Sciatic nerve (tissue), 2 donors: ENCODE measurements at places on chromosomes 1 and 21. TPM values are rescaled to one million over a fixed set of nuclear protein-coding genes. Genes with fewer than 3 reads are reported as not detected.

FAM72B gene
- total RNA-seq = 0.89 TPM

GSTM3 gene
- 104 TPM for total RNA-seq

ATP5IF1 gene
- total RNA-seq = 92.2 TPM

OLFML2B gene
- total RNA-seq = 50.3 TPM

MAP1LC3C gene
- total RNA-seq = 2.0 TPM

GPX7 gene
- 12.2 TPM for total RNA-seq

DNA sequence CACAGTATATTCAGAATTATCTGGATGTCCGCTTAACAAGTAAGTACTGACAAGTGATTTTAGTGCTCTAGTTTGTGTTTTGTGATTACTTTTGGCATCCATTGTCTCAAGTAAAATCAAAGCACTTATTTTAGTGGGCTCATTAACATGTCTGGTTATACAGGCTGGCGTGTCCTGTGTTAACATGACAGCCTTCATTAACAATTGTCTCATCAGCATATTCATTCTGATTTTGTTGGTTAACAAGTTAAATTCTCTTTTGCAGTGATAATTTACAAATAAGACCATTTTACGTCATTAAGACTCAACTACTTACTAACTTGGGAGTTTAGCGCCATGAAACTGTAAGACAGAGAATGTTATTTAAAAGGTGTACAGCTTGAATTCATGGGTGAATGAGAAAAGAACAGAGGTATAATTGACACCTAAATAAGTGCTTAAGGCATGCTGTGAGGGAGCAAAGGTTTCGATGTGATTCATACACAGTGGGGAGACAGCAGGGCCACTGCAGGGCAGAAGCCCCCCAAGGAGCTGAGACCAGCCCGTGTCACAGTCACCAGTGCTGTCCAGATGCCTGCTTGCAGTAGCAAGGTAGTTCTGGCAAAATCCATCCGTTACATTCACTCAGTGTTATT, 22.4 kb downstream of the TAF5L start:
- DNase-seq = no peak

GRCh38 chr1:158838660-158839059, 7.5 kb downstream of the MNDA start:
- no peak for DNase-seq

- DNase-seq = no peak
Measured at GRCh38 chr1:90919900-90920299, 101.9 kb downstream of the ZNF644 start.

DNA sequence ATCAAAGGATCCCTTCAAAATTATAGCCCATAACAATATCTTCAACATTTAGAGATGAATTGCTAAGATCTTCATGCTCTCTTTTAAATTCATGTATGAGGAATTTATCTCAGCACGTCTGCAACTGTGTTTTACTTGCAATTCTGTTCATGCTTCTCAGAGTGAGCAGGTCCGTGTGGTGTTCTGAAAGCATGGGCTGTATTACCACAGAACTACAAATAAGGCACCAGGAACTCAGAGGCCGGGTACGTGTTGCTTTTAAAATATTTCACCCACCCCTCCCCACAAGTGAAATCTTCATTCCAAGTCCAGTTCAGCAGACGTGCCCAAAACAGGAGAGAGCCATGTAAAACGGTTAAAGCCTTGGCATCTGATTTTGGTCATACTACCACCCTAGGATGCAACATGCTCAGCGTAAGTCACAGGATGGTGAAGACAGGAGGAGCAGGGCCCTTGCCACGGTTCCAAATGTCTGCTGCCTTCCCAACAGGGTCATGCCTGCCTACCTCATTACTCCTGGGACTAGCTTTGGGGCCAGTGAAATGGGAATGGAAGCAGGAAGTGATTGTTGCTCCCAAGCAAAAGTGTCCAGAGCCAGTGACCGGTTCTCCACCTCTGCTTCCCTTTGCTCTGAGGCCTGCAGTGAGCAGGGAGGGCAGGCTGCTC, 133.7 kb downstream of the PTPN14 start:
- no peak for DNase-seq

DNA sequence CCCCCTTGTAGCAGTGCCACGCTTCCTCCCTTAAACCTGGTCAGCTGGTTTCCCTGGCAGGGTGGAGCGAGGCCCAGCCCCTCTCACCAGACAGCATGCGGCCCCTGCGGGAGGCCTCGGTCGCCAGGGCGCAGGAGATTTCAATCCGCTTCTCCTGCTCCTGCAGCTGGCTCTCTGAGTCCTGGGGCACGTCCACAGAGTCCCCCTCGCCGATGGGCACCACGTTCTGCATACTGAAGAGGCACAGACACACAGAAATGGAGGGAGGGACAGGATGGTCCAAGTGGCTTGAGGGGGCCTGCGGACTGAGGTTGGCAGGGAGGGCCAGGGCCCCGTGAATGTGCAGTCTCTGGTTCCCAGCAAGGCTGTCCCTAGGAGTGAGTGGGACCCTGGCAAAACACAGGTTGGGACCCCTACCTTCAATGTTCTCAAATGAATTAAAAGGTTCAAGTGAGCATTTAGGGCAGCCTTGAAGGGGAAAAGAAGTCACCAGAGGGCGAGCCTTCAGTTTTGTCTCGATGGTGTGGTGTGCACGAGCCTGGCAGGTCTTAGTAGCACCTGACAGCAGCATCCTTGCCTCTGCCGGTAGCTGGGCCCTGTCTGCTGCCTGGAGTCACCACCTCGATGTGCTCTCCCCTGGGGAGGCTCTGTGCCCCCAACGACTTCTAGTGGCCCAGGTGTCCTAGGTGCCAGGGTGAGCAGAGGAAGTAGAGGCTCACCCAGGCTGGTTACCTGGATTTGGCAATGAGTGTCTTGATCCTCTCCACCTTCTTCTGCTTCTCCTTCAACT, 14.4 kb upstream of the GOLT1A start:
- DNase-seq = no peak

- no peak for DNase-seq
Measured at GRCh38 chr1:24970399-24970753, 40.3 kb upstream of the RUNX3 start.

DNA sequence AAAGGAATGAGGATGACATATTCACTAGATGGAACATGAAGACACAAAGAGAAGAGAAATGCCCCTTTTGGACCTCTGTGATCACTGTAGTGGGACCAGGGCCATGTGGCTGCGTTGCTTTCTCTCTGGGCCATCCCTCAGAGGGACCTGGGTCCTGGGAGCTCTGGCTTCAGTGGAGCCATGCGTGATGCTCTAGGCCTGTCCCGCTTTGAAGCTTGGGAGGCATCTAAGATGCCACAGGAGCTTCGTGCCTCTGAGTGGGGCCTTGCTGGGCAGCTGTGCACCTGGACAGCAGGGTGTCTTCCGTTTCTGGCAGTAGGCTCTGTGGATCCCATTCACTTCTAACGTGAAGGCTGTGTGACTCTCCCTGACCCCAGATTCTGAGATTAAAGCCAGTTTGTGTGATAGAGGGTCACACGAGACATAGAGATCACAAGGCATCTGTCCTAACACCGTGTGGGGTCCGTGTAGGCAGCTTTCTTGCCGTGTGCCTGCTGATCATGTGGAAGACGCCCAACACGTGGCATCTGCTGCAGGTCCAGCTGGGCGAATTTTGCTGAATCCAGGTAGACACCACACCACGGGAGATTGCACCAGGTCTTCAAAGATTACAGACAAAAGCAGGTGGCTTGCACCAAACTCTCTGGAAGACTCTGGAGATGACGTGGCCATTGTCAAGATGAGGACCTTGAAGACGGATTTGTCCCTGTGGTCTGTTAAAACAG, 17.2 kb upstream of the PRSS38 start:
- DNase-seq = no peak

- DNase-seq = no peak
Measured at GRCh38 chr1:44860331-44860730, 17.3 kb upstream of the PTCH2 start.

- DNase-seq = no peak
Measured at GRCh38 chr1:192159014-192159413, 752 bp downstream of the RGS18 start.

DNA sequence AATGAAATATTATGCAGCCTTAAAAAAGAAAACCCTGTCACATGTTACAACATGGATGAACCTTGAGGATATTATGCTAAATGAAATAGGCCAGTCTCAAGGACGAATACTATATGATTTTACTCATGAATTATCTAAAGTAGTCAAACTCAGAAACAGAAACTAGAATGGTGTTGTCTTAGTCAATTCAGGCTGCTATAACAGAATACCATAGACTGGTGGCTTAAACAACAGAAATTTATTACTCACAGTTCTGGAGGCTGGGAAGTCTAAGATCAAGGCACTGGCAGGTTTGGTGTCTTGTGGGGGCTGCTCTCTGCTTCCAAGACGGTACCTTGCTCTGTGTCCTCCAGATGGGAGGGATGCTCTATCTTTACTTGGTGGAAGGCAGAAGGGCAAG, 113.8 kb upstream of the DNAH14 start:
- no peak for DNase-seq

DNA sequence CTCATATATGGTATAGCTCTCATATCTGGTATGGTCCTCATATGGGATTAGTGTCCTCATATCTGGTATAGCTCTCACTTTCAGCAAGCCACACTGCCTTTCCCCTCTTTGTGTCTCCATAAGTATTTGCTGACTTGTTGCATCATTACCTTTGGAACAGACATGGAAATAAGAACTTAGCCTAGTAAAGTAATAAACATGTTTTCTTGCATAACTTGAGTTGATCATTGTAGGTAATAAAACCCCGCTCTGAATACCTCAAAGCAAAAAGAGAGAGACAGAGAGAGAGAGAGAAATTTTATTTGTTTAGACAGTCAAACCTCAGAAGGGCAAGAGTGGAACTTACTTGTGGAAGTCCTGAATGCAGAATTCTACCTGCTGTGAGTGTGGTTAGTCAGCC, 170.3 kb downstream of the GREM2 start:
- no peak for DNase-seq

DNA sequence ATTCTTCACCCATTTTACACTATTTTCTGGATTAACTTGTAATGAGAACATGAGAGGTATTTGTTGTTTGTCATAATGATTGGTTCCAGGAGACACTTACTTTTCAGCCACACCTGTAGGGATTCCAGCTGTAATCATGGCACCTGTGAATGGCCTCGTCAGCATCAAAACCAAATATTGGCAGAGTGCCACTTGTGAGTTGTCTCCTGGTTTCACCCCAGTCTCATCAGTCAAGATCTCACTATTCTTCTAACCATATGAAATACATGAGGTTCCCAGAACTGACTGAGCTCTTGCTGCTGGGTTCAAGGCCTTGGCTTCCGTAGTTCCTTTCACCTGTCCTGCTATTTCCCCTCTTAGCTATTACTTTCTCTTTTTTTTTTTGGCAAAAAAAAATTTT, 246.6 kb upstream of the ADGRL2 start:
- no peak for DNase-seq

GRCh38 chr1:204760757-204761156, 75.2 kb upstream of the LRRN2 start:
- no peak for DNase-seq
